ENCODE measurements at places on chromosomes 1 and 21. TPM values are rescaled to one million over a fixed set of nuclear protein-coding genes. Genes with fewer than 3 reads are reported as not detected.

The TEX38 gene
- not detected for total RNA-seq

The CD5L gene
- not detected for total RNA-seq

The KCNE2 gene
- total RNA-seq: not detected

- no peak for DNase-seq
These were observed 54.0 kb downstream of the CAPN9 start for GRCh38 chr1:230800891-230801840.

- DNase-seq: no peak
These were observed 63.3 kb downstream of the LHX9 start for GRCh38 chr1:197980457-197980856.

DNA sequence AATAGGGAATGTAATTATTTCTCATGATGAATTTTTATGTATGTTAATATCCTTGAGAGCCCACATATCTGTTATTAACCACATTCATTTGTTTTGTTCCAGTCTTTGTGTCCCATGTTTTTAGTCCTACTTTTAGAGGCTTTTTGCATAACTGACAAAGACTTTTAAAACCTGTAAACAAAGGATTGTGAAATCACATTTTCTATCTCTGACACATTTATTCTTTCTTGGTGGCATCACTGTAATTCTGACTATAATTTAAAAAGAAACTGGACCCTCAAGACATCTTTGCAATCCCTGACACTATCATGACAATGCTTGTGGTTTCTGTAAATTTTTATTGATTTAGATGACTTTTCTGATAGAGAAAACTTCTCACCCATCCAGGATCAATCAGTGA lies 313.1 kb downstream of the SIPA1L2 start:
- no peak for DNase-seq

GRCh38 chr1:107687849-107688753 lies 276.9 kb downstream of the VAV3 start:
- peak; percentile 38 for DNase-seq

DNA sequence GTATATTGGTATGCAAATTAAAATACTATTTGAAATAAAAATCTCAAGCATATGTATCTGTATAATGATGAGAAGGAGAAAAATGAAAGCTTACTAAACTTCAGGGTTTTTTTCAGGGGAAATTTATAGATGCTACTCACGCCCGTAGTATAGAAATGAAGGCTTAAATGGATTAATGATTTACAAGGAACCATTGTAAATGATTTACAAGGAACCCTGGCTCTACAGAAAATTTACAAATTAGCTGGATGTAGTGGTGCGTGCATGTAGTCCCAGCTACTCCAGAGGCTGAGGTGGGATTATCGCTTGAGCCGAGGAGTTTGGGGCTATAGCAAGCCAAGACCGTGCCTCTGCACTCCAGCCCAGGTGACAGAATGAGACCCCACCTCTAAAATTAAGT lies 150.5 kb downstream of the PCBP3 start:
- no peak for DNase-seq

- peak; percentile 70 for DNase-seq
These were observed 52.5 kb upstream of the TINAGL1 start for GRCh38 chr1:31523769-31524168.

DNA sequence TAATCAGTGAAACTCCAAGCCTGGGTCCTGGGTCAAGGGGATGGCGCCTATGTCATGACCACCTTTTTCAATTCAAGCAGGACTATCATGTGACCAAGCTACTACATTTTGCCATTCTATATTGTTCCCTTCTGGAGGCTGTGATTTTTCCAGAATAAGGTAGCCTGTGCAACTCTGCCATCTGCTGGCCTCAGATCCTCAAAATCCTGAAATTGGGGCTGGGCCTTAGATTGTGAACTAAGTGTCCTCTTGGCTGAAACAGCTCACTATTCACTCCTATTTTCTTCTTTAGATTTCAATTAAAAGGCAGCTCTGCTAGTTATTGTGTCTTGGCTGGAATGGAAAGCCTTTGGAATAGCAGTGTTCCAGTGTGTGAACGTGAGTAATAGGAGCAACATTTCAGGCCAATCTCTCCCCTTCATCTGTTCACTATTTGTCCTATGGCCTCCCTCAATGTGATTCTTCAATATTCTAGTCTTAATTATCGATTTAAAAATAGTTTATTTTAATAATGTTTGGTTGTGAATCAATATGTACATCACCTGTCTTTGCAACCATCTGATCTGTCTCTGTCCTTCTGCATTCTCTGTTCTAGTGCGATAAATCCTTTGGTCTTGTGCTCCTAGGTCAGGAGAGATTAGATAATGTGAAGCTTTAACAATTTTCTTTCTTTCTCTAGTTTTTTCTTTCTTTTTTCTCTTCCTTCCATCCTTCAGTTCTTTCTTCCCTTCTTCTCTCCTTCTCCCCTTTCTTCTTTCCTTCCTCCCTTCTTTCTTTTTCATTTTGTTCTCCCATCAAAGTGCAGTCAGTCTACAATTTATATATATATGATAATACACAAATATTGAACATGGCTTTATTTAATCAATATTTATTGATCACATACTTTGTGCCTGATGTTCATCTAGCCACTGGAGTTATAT lies 69.8 kb downstream of the CR1 start:
- no peak for DNase-seq

GRCh38 chr1:167216809-167217208 lies 3.9 kb upstream of the POU2F1 start:
- DNase-seq: no peak

Measured in left colon (tissue), 2 donors.